ENCODE measurements at places on chromosomes 5 and 9.

DNA sequence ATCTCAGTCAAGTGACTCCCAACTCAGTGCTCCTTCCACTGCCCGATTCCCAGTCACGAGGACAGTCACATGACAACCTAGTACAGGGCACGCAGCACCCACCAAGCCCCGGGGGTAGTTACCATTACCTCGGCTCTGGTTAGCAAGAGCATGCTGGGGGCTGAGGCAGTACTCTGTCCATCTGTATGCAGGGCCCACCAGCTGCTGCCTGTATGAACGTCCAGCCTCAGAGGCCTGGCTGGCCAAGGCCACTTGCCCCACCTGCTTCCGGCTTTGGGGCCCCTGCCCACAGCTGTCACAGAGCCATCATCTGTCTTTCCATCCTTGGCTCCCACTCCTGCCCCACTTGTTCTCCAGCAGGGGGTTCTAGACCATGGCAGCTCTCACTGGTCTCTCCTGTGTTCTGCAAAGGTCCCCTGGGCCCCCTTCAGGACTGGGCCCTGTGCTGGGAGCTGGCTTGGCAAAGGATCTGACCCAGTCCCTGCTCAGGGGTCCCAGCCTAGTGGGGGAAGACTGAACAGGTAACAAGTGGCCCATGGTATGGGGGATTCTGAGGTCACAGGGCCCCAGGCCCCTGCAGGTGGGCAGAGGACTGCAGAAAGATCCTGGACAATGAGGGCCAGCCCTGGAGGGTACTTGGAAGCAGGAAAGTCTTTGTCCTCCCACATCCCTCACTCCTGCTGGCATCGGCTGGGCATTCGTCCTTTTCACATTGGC is 3.3 kb downstream of the RPL35 start:
- no peak for DNase-seq

GRCh38 chr9:121399883-121400607 is 30.0 kb upstream of the STOM start:
- peak; percentile 83 for DNase-seq

- no peak for DNase-seq
Measured at GRCh38 chr9:132585954-132586829, 3.8 kb downstream of the BARHL1 start.

DNA sequence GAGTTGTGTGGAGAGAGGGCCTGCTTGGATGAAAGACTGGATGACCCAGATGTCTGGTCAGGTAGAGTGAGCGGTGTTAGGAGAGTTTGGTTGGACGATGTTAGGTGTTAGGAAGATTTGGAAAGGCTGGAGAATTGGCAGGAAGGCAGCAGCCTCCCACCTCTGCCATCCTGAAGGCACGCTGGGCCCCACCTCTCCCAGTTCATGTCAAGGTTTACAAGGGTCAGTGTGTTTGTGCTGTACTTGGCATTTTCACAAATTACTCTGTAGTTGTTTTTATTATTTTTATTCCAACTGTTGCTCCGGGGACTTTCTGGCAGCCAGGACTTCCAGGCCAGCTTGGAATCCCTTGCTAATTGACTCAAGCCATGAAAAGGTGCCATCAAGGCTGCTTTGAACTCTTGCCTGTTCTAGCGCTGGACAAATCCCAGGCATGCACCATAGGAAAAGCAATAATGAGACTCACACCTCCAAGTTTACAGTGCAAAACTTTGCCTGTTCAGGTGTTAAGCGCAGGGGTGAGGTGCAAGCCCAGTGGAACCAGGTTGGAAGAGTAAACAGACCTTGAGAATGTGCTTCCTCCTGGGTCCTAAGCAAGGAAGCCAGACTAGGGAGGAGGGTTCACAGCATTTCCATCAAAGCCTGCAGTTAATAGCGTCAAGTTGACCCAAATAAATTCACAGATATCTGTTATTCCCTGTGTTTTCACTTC is 41.7 kb upstream of the KLF9 start:
- DNase-seq = no peak

DNA sequence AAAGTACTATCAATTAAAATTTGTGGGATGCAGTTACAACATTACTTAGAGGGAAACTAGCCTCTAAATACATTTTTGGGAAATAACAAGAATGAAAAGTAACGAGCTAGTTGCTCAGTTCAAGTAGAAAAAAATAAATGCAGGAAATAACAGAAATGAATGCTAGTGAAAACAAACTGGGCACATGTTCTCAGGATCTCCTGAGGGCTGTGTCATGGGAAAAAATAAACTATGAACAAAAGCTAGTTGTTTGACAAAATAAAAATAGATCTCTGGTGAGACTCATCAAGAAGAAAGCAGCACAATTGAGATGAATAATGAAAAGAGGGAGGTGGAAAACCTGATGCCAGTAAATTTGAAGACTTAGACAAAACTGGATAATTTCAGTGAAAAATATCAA is 16.3 kb downstream of the IDNK start:
- no peak for DNase-seq

DNA sequence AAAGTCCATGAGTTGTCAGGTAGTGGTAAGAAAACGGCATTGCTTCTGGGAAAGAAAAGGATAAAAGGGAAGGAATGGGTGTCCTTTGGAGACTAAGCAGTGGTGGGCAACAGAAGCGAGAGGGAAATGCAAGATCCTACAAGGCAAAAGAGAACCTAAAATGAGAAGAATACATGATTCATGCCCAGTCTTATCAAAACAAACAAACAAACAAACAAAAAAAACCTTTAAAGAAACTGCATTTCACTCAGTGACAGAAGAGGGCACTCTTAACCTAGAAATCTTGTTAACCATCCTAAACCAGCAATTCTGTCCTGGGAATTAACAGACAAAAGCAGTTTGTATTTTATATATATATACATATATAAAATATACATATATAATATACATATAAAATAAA is 88.5 kb downstream of the SUSD1 start:
- peak; percentile 48 for DNase-seq

DNA sequence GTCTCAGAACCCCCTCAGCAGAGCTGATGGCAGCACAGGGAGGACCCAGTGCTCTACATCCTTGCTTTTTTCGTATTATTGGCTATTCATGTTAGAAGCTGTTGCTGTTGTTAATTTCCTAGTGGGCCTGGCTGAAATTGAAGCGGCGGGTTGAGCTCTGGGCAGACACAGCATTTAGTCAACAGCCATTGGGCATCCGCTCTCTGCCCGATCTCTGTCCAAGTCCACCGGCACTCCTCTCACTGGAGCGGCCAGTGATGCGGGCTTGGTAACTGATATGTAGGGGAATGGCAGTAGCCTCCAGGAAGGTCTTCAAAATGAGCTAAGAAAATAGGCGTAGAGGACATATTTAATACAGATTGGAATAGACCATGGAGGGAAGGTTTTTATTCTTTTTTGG is 1.3 kb upstream of the GARNL3 start:
- no peak for DNase-seq

GRCh38 chr5:169610606-169611005 is 26.5 kb upstream of the DOCK2 start:
- no peak for DNase-seq

GRCh38 chr9:30103647-30104394 is 2280.6 kb upstream of the ACO1 start:
- DNase-seq = no peak

GRCh38 chr5:134647750-134648424 is 698 bp upstream of the SEC24A start:
- DNase-seq = peak; percentile 67

DNA sequence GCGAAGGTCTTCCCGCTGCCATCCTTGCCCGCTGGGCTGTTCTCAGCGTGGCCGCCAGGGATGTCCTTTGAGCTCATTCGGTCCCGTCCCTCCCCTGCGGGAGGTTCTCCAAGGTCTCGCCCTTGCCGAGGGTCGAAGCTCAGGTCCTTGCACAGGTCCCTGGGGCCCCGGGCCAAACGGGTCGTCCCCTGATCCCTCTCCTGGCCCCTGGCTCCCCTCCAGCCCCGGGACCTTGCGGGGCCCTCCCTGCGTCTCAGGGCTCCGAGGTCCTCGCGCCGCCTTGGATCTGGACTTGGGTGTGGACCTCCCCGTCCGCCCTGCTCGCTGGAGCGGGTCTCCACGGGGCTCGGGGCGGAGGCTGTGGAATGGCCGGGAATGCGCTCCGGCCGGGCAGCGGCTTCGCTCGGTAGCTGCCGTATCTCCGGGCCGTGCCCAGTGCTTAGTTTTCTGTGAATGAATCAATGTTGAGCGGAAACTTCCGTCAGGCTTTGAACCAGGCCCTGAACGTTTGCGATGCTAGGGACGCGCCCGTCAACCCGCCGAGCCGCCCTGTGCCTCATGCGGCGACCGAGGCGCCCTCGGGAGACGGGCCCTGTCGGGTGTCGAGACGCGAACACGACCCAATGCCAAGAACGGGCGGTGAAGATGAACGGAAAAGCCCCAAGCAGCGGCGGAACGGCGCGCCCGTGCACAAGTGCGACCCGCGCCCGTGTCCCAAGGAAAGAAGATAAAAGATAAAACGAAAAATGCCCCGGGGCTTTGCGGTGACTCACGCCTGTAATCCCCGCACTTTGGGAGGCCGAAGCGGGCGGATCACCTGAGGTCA is 780 bp downstream of the RNU6ATAC start:
- DNase-seq = peak; percentile 73

DNA sequence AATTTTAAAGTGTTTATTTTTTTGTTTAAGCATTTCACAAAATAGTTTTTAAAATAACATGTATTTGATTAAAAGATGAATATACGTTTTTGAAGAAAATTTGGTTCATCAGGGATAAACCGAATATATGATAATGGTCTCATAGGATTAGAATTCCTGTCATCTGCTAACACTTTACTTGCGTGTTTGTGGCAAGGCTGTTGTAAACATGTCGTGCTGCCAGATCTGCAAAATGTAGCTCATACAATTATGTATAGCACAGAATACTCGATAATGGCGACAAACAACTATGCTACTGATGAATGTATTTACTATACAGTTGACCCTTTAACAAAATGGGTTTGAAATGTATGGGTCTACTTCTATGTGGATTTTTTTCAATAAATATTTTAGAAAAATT is 7.2 kb upstream of the TXNDC8 start:
- DNase-seq = no peak

All from HT-29 (cell line).